ENCODE measurements at places on chromosomes 4 and X. TPM values are rescaled to one million over a fixed set of nuclear protein-coding genes. Genes with fewer than 3 reads are reported as not detected.

GRCh38 chrX:13000301-13000811, 25.4 kb downstream of the TMSB4X start:
- no peak overlapping the region for H3K4me3 ChIP-seq
- H3K27me3 ChIP-seq: no peaks in the 10 kb centered on the region
- H3K27ac ChIP-seq: peak overlapping the region; percentile 49
- no peaks in the 10 kb centered on the region for H3K36me3 ChIP-seq
- peaks cover 69% of the 10 kb centered on the region for H3K4me1 ChIP-seq

DNA sequence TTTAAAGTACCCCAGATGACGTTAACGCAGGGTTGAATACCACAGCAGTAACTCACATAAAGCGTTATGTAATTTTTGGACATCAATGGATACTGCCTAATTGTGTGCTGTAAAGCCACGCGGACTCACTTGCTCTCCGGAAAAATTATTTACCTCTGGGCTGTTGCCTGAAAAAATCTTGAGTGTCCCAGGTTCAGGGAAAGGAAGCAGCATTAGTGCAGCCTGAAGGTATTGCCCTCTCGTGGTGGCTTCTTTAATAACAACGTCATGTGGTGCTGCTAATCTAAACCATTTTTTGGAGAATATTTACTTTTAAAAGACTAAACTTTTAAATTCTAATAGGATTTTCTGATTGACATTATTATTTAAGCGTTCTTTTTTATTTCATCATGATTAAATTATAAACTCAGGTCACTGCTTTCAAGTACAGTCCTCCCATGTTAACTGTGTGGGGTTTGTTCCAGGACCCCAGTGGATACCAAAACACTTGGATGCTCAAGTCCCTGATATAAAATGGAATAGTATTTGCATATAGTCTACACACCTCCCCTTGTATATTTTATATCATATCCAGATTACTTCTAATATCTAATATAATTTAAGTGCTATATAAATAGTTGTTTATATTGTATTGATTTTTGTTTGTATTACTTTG, 384.8 kb downstream of the FAM133A start:
- H3K27me3 ChIP-seq: no peaks in the 10 kb centered on the region
- H3K36me3 ChIP-seq: no peaks in the 10 kb centered on the region
- H3K4me3 ChIP-seq: no peak overlapping the region
- no peak overlapping the region for H3K27ac ChIP-seq
- DNase-seq: no peak
- H3K4me1 ChIP-seq: no peaks in the 10 kb centered on the region

DNA sequence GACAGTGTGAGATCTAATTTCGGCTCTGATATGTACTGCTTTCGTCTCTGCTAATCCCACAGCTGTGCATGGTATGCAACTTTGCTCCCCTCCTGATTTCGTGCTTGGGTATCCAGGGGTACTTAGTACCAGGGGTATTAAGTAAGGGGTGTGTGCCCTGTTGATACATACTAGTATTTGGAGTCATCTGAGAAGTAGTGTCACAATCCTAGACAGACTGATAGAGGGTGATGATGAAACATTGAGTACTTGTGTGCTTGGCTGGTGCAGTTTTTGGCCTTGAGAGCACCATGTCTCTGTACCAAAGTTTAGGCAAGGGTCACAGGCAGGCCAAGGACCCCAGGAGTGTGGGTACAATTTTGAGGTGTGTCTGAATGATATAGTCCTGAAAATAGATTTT, 10.9 kb downstream of the GPAT3 start:
- no peak for DNase-seq
- H3K36me3 ChIP-seq: no peaks in the 10 kb centered on the region
- H3K4me1 ChIP-seq: no peaks in the 10 kb centered on the region
- no peak overlapping the region for H3K27ac ChIP-seq

DNA sequence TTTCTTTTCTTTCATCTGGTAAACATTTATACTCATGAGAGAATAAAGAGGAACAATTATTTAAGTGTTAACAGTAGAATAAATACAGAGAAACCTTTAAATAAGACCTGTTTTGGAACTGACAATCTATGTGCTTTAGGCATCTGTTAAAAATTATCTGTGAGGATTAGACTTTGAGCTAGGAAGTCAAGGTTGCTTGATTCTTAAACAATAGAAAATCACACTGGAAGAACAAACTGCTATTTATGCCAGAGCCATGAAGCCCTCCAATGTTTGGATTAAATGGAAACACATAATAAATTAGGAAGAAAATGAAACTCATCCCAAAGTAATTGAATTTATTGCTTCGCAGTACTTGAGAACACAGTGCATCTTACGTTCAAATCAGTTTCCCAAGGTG, 207.2 kb upstream of the NPY2R start:
- H3K36me3 ChIP-seq: no peaks in the 10 kb centered on the region
- no peak overlapping the region for H3K27ac ChIP-seq
- no peaks in the 10 kb centered on the region for H3K27me3 ChIP-seq
- DNase-seq: no peak

DNA sequence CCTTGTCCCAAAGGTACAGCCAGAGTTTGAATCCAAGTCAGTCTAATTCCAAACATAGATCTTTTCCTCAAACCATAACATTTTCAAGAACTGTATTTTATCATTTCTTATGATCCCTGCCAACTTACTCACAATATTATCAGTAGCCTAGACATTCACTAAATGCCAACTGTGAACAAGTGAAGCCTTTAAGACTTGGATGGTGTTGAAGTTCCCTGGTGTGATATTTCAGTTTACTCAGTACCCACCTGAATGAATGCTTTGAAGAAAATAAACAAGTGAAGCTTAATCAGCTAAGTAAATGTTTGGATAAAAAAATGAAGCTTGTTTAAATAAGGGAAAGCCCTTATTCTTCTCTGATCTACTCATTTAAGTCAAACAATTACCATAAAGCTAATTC, 1028.3 kb downstream of the DMD start:
- no peak overlapping the region for H3K27ac ChIP-seq
- H3K4me1 ChIP-seq: no peaks in the 10 kb centered on the region
- no peaks in the 10 kb centered on the region for H3K36me3 ChIP-seq
- no peak overlapping the region for H3K4me3 ChIP-seq
- DNase-seq: no peak
- no peaks in the 10 kb centered on the region for H3K27me3 ChIP-seq

DNA sequence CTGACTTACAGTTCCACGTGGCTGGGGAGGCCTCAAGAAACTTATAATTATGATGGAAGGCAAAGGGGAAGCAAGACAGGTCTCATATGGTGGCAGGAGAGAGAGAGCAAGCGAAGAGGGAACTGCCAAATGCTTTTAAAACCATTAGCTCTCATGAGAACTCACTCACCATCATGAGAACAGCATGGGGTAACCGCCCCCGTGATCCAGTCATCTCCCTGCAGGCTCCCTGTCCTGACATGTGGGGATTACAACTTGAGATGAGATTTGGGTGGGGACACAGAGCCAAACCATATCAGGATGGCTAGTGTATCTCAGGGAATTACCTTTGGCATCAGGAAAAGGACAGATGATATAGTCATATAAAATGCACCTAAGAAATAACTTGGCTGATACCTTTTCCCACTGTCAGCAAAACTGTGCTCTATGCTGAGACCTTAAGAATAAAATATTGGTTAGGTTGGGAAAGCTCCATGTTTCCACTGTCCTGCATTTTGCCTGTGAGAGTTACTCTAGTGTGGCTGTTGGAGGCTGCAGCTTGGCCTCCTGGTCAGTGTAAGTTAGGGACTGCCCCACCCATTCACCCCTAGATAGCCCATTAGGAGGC, 110.3 kb downstream of the UCHL1 start:
- no peaks in the 10 kb centered on the region for H3K4me1 ChIP-seq
- no peaks in the 10 kb centered on the region for H3K36me3 ChIP-seq
- no peak overlapping the region for H3K4me3 ChIP-seq
- no peak for DNase-seq
- H3K27ac ChIP-seq: no peak overlapping the region

- no peaks in the 10 kb centered on the region for H3K36me3 ChIP-seq
- H3K4me3 ChIP-seq: no peak overlapping the region
- no peak for DNase-seq
- no peak overlapping the region for H3K27ac ChIP-seq
- peaks cover 38% of the 10 kb centered on the region for H3K27me3 ChIP-seq
Observed at GRCh38 chr4:6524436-6524835, 50.6 kb upstream of the MAN2B2 start.

- no peaks in the 10 kb centered on the region for H3K27me3 ChIP-seq
- no peaks in the 10 kb centered on the region for H3K36me3 ChIP-seq
- H3K4me3 ChIP-seq: no peak overlapping the region
- no peak overlapping the region for H3K27ac ChIP-seq
Observed at GRCh38 chr4:143743591-143743990, 43.1 kb upstream of the FREM3 start.

- H3K27ac ChIP-seq: no peak overlapping the region
- H3K27me3 ChIP-seq: peaks cover 16% of the 10 kb centered on the region
- no peak for DNase-seq
- H3K36me3 ChIP-seq: no peaks in the 10 kb centered on the region
Observed at GRCh38 chr4:154329939-154330338, 161.7 kb downstream of the DCHS2 start.

DNA sequence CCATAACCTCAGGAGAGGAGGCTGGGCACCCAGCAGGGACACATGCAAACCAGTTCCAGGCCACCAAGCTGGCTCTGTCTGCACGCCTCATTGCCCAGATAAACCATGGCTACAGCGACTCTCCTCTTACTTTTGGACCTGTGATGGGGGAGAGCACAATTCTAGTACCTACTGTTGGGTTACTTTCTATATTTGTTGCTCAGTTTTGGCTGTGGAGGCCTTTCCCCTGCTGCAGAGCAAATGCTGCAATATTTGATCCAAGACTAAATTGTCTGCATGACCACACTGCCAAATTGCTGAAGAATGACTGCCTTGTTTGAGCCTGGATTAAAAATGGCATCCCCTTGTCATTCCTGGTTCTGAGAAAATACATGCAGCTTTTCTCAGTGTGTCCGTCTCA, 253.5 kb downstream of the ARHGAP10 start:
- no peaks in the 10 kb centered on the region for H3K4me1 ChIP-seq
- H3K36me3 ChIP-seq: no peaks in the 10 kb centered on the region
- no peak overlapping the region for H3K27ac ChIP-seq
- no peak for DNase-seq
- no peak overlapping the region for H3K4me3 ChIP-seq
- no peaks in the 10 kb centered on the region for H3K27me3 ChIP-seq

GRCh38 chrX:103063918-103064434, at the start of gene BEX1:
TSS of gene BEX1 (minus strand) at chrX:103064171. CDS start at chrX:103063274, 897 bp downstream.
- peak; percentile 78 for DNase-seq
- H3K36me3 ChIP-seq: no peaks in the 10 kb centered on the region
- peaks cover 20% of the 10 kb centered on the region for H3K27me3 ChIP-seq
- H3K27ac ChIP-seq: no peak within 1 kb of the TSS
- H3K4me1 ChIP-seq: no peaks in the 10 kb centered on the region
- H3K4me3 ChIP-seq: peak within 1 kb of the TSS; percentile 22

DNA sequence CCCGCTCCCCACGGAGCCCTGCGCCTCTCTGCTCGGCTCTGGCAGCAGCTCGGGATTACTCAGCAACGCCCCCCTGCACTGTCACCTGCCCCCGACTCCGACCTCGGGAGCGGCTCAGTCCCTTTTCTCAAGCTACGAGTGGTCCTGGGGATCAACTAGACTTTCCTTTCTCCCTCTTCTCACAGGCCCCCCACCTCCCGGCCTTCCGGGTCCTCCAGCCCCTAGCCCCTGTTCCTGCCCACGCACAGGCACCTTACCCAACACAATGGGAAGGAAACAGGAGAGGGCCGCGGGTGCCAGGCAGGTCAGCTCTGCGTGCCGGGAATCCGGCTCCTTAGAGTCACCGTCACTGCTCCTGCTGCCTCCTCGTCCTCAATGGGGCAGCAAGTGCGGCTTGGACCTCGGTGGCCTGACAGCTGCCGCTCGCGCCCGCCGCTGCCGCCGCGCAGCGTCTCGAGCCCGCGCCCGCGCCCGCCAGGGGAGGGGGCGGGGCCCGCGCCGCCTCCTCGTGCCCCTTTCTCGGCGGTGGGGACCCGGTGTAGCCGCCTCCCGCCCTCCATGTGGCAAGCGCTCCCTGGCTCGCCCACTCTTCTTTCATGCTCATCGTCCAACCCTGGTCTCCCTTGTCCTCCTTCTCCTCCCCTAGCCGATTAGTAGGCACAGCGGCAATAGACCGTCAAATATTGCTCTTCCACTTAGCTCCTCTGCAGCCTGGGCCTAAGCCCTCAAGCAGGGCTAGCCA, at the start of gene RAB9B:
RAB9B (minus strand) TSS at position 455 of the 742 bp plus-strand sequence. CDS start 6,473 bp downstream, outside the sequence.
- no peak within 1 kb of the TSS for H3K27ac ChIP-seq
- H3K27me3 ChIP-seq: peaks cover 34% of the 10 kb centered on the region
- H3K4me3 ChIP-seq: peak within 1 kb of the TSS; percentile 79
- no peaks in the 10 kb centered on the region for H3K36me3 ChIP-seq
- H3K4me1 ChIP-seq: peaks cover 8% of the 10 kb centered on the region

- H3K27ac ChIP-seq: no peak overlapping the region
- peak; percentile 68 for DNase-seq
- no peak overlapping the region for H3K4me3 ChIP-seq
- no peaks in the 10 kb centered on the region for H3K4me1 ChIP-seq
- no peaks in the 10 kb centered on the region for H3K27me3 ChIP-seq
Observed at GRCh38 chr4:8744083-8744805, 127.4 kb downstream of the HMX1 start.

DNA sequence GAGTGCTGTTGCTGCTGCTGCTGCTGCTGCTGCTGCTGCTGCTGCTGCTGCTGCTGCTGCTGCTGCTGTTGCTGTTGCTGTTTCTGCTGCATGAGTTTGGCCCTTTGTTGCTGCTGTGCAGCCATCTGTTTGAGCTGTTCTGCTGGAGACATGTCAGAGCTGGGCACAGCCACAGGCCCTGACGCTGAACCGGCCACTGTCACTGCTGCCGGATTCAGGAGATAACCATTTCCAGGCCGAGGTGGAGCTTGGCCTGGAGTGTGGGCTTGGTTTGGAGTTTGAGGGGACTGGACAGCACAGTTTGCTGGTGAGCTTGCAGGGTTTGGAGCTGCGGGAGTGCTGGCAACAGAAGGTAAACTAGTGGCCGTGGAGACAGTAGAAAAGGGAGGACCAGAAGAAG, 224.3 kb downstream of the MGST2 start:
- no peaks in the 10 kb centered on the region for H3K36me3 ChIP-seq
- H3K4me1 ChIP-seq: peaks cover 25% of the 10 kb centered on the region
- no peak for DNase-seq
- no peaks in the 10 kb centered on the region for H3K27me3 ChIP-seq
- H3K27ac ChIP-seq: no peak overlapping the region
- no peak overlapping the region for H3K4me3 ChIP-seq

DNA sequence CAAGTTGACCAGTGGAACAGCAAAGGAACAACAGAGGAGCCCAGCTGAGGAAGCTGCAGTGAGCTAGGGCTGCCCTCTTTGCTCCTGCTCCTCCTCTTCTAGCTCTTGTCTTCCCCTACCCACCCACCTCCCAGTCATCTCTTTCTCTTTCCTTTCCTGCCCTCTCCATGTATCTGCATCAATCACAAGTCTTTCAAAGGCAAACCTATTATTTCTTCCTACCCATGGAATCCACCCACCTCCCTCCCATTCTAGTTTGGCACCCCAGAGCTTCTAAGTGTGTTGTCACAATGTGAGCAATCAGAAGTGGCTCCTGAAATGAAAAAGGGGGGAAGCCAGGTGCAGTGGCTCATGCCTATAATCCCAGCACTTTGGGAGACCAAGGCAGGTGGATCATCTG, 69.3 kb downstream of the TSC22D3 start:
- no peaks in the 10 kb centered on the region for H3K27me3 ChIP-seq
- no peak overlapping the region for H3K4me3 ChIP-seq
- no peaks in the 10 kb centered on the region for H3K36me3 ChIP-seq
- no peak overlapping the region for H3K27ac ChIP-seq
- peaks cover 17% of the 10 kb centered on the region for H3K4me1 ChIP-seq

GRCh38 chrX:31449081-31449480, 377.2 kb upstream of the FTHL17 start:
- DNase-seq: no peak
- H3K27me3 ChIP-seq: no peaks in the 10 kb centered on the region
- no peak overlapping the region for H3K4me3 ChIP-seq
- no peaks in the 10 kb centered on the region for H3K4me1 ChIP-seq
- H3K36me3 ChIP-seq: no peaks in the 10 kb centered on the region

Gene NEXMIF
- 0.05 TPM for polyA plus RNA-seq

Gene EVC
- polyA plus RNA-seq: 0.20 TPM

Gene FAM13A
- polyA plus RNA-seq: 2.7 TPM

Gene CFP
- polyA plus RNA-seq: 85.8 TPM

Gene MMRN1
- polyA plus RNA-seq: 3.3 TPM

Gene TMPRSS11B
- polyA plus RNA-seq: 0.09 TPM

All from spleen (tissue), 13 donors.